Cerebellar nuclear complex (tissue), 1 donor: ENCODE measurements at places on chromosomes 2 and 18.

- DNase-seq, result no peak
Measured at GRCh38 chr2:235598026-235598425, 104.2 kb downstream of the AGAP1 start.

GRCh38 chr2:218047536-218048225 is 21.4 kb upstream of the RUFY4 start:
- no peak for DNase-seq

DNA sequence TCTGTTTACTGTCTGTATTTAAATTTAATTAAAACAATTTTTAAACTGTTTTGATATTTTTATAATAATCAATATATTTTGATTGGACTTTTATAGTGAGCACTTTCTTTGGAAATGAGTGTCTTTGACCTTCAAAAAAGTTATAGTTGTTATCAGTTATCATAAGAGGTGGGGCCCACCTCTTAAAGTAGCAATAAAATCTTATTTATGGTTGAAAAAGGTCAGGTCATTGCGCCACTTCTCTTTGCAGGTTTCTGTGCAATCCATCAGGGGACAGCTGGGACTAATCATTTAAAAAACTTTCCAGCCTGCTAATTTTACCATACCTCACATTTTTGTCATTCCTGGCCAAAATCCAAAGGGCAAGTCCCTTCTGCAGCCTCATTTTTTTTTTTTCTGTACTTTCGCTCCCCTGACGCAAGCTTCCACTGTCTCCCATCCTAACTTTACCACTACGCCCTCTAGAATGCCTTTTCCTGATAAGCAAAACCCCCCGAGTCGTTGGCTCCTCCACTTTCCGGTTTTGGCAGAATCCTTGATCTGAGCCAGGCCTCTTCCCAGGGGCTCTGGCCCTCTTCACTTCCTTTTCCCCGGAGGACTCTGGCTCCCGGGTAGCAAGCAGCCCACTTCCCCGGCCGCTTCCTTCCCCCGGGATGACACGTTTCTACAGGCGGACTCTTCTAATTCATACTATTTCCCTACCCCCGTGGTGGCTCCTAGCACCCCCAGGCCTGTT is 1.1 kb upstream of the SEH1L start:
- no peak for DNase-seq

DNA sequence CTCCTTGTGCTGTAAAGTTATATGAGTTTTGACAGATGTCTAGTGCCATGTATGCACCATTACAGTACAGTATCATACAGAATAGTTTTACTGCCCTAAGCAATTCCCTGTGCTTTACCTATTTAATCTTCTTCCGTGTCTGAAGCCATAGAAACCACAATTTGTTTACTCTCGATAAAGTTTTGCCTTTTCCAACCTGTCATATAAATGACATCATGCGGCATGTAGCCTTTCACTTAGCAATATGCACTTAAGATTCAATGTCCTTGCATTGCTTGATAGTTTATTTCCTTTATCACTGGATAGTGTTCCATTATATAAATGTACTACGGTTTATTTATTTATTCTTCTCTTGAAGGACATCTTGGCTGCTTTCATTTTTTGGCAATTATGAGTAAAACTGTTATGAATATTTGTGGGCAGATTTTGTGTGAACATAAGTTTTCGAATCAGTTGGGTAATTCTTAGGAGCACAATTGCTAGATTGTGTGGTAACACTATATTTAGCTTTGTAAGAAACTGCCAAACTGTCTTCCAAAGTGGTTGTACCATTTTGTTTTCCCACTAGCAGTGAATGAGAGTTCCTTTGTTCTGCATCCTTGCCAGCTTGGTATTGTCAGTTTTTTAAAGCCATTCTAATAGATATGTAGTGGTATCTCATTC is 136.8 kb upstream of the MAP3K20 start:
- no peak for DNase-seq

DNA sequence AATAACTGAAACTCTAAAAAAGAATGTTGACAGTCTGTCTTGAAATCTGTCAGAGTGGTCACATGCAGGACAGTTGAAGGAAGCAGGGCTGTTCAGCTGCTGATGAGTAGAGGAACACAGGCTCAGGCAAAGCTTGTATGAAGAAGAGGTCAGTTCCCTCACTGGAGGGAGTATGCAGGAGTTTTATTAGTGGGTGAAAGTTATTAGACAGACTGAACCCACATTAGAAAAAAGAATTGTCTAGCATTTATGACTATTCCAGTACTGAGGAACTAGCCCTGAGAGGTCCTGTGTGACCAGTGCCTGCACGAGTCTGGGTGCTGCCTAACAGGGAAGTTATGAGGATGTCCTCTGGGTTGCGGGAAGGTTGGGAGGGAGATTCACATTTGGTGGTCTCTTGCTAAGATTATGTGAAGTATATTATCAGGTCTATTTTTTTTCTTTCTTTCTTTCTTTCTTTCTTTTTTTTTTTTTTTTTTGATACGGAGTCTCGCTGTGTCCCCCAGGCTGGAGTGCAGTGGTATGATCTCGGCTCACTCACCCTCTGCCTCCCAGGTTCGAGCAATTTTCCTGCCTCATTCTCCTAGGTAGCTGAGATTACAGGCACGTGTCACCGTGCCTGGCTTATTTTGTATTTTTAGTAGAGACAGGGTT is 9.6 kb downstream of the TET3 start:
- no peak for DNase-seq

- DNase-seq, result no peak
Measured at GRCh38 chr2:65431421-65432226, 775 bp downstream of the SPRED2 start.

DNA sequence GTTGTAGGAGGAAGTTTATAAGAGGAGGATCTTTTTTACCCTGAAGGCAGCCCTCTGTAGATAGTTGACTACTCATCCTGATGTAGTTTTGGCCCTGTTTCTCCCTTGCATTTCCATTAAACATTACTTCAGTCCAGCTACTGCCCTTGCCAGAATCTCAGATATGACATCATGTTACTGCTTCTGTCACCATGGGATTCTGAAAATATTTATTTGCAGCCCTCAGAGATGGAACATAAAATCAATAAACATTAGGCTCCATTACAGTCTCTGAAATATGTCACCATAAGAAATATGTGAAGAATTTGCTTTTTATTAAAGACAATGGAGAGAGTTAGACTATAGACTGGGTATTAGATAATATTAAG is 68.7 kb upstream of the STK39 start:
- DNase-seq, result no peak
